ENCODE measurements at places on chromosomes 1 and 21. TPM values are rescaled to one million over a fixed set of nuclear protein-coding genes. Genes with fewer than 3 reads are reported as not detected.

Gene KCNT2
- total RNA-seq: 4.8 TPM

Gene AK5
- 14.7 TPM for total RNA-seq

Gene EPHB2
- total RNA-seq: 22.4 TPM

Gene IGSF21
- total RNA-seq: not detected

Gene SMIM11
- 1.6 TPM for total RNA-seq

Gene ERVH48-1
- not detected for total RNA-seq

Gene SYCP1
- total RNA-seq: not detected
